ENCODE measurements at places on chromosomes 3 and 15. TPM values are rescaled to one million over a fixed set of nuclear protein-coding genes. Genes with fewer than 3 reads are reported as not detected.

Gene CD200
- total RNA-seq = 1.1 TPM

Gene CCR8
- 0.16 TPM for total RNA-seq

Gene RNU5B-1
- total RNA-seq = 30.4 TPM

Gene FAM3D
- total RNA-seq = 134 TPM

Gene RBP2
- total RNA-seq = not detected

Gene ARF4
- 72.1 TPM for total RNA-seq

Gene FES
- total RNA-seq = 3.8 TPM

Gene GAP43
- total RNA-seq = not detected

Gene FRMD4B
- 35.1 TPM for total RNA-seq

Gene EPM2AIP1
- total RNA-seq = 8.5 TPM

Gene TMEM158
- 3.5 TPM for total RNA-seq

Gene TLR9
- total RNA-seq = 0.04 TPM

Gene A4GNT
- not detected for total RNA-seq

Gene C3orf70
- total RNA-seq = 0.64 TPM

Gene RLBP1
- not detected for total RNA-seq

Gene DISP2
- total RNA-seq = 0.28 TPM

Gene SNX4
- total RNA-seq = 20.3 TPM

Gene ADGRG7
- total RNA-seq = not detected

Gene SETD2
- 26.6 TPM for total RNA-seq

Gene CCDC50
- total RNA-seq = 18.7 TPM

Gene ALDH1A2
- 1.8 TPM for total RNA-seq

Gene BDH1
- 67.9 TPM for total RNA-seq

Gene GRIP2
- 2.0 TPM for total RNA-seq

Gene ERC2
- total RNA-seq = 0.48 TPM

Gene BTLA
- 0.44 TPM for total RNA-seq

All from esophagus mucosa (tissue), 1 donor.